ENCODE measurements at places on chromosomes 11 and 22.

DNA sequence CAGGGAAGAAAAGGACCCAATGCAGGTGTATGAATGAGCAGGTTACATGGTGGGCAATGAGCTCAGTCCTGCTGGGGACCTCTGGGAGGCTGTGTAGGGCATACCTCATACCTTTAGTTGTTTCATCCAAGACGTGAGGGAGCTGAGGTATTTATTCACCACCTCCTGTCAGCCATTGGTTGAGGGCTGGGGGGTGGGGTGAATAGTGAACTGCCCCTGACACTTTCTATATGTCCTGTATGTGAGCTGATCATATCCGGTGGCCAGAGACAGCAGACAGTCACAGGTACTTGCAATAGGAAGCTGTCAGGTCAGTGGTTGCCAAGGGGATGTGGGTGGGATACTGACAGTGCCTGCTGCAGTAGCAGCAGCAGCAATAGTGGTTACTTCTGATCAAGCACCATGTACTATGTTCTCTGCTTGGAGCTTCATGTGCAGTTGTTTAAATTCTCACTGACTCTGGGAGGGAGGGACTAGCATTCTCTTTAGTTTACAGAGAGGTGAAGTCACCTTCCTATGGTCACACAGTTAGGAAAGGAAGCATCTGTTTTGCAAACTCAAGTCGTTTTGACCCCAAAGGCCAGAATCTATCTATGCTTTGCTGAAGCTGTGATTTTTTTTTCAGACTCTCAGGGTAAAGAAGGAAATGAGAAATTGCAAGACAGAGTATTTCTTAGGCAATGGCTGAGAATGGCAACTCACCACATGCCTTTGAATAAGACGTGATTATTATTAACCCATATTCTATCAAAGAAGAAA is 54.0 kb downstream of the MIAT start:
- no peak for DNase-seq

- DNase-seq, result no peak
Observed at GRCh38 chr22:49613511-49614270, 214.0 kb downstream of the BRD1 start.

- DNase-seq, result no peak
Observed at GRCh38 chr11:898540-899190, 11.9 kb downstream of the CHID1 start.

- no peak for DNase-seq
Observed at GRCh38 chr11:117501237-117501898, 173.7 kb downstream of the CEP164 start.

GRCh38 chr11:69638941-69639681 is 1.8 kb upstream of the CCND1 start:
- peak; percentile 88 for DNase-seq

GRCh38 chr11:43983221-43983810 is 40.9 kb downstream of the C11orf96 start:
- no peak for DNase-seq
